ENCODE measurements at places on chromosomes 3 and 15.
A peak's percentile ranks its signal among the peaks of the same experiment; 100 is the strongest.

- no peak for DNase-seq
These were observed 1.5 kb downstream of the C2CD4A start for GRCh38 chr15:62068071-62068809.

GRCh38 chr3:19226479-19226878 is 78.2 kb downstream of the KCNH8 start:
- no peak for DNase-seq

- no peak for DNase-seq
These were observed 584.5 kb upstream of the CCDC54 start for GRCh38 chr3:106792716-106793115.

GRCh38 chr3:164465172-164465571 is 613.1 kb downstream of the SI start:
- no peak for DNase-seq

DNA sequence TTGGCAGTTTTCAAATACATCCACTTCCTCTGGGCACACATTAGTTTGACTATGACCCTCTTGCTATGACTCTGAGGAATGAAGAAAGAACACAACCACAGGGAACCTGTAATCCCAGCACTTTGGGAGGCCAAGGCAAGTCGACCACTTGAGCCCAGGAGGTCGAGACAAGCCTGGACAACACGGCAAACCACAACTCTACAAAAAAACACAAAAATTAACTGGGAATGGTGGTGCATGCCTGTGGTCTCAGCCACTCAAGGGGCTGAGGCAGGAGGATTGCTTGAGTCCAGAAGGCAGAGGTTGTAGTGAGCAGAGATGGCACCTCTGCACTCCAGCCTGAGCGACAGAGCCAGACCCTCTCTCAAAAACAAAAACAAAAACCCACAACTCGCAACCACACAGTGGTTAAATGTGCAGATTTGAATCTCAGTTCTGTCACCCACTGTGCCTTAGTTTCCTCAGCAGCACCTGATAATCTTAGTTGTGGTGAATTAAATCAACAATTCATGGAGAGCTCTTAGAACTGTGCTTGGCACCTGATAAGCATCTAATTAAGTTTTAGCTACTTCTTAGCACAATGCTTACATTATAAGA is 65.7 kb downstream of the MYLK start:
- DNase-seq: no peak

DNA sequence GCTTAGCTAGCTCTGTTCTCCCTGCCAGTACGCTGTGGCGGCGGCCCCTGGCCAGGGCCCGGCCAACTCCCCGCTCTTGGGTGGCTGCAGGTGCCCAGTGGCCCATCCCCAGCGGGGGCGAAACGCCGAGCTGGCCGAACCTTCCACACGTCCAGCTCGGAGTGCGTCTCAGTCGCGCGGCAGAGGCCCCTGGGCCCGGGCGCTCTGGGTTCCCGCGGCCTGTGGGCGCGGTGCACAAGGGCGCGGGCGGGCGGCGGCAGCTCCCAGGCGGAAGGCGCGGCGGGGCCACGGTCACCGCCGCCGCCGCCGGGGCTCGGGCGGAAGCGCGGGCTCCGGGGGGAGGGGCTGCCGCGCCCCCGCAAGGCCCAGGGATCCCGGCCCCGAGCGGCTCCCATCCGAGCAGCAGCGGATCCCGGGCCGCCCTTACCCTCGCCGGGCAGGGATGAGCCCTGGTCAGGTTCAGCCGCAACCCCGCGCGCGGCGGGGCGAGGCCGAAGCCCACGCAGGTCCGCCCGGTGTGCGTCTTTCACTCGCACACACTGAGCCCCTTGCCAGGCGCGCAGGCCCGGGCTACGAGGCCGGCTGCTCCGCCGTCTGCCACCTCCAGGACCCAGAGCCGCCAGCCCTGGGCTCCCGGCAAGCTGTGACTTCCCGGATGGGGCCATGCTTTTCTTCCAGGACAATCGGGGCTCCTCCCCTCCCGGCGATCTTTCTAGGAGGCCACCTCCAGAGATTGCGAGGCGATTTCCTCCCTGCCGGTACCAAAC is 54.2 kb downstream of the CCDC54 start:
- peak; percentile 50 for DNase-seq

DNA sequence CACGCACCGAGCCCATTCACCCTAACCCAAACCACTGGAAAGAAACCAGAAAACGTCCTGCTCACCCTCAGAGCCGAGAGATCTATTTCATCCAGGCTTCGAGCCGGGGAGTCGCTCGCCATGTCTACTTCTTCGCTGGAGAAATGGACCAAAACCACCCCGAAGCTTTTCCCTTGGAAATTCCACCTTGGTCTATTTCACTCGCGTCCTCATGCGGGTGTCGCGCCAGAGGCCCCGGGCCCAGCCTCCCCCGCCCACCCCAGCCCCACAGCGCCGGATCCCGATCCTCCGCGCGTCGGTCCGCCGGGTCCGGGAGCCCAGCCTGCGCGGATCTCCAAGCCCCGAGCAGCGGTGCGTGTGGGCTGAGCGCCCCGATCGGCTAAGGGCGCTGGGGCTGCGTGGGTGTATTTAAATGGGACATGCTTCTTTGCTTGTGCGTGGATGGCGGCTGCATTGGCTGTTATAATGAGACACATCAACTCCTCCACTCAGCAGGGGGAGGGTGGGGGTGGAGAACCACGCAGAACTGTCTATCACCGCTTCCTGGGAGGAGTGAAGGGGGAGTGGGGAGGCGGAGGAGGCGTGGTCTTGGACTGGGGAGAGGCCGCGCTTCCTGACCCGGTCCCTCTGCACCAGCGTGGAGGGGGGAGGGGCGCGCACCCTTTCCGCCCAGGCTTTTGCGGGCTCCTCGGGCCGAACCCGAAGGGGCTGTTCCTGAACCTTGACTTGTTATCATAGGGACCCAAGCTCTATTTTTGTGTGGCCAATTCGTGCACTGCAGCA is at the start of gene TNIK:
TNIK (minus strand) TSS at position 464 of the 783 bp plus-strand sequence; CDS start at position 122, 342 bp downstream.
- no peak for DNase-seq

DNA sequence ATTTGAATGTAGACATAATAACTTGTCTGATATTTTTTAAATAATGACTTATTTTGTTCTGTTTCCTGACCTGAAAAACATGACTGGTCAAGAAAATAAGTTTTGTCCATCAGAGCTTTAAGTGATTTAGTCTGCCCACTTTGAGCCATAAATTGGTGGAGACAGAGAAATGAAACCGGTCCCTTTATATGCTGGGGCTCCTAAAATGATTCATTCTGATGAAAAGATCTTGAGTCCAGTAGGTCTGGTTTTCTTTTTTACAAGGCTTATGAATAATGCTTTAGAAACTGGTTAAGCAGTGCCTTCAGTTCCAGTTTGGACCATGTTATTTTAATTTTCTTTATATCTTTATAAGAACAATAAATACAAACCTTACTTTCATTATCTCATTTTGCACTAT is 293.2 kb downstream of the DIPK2A start:
- DNase-seq: no peak

- no peak for DNase-seq
These were observed 68.8 kb upstream of the AGBL1 start for GRCh38 chr15:86010891-86011290.

Measured in NAMALWA (cell line).